ENCODE measurements at places on chromosomes 3 and 15.
A peak's percentile ranks its signal among the peaks of the same experiment; 100 is the strongest.

- DNase-seq: no peak
Measured at GRCh38 chr15:33871980-33872379, 96.3 kb upstream of the CHRM5 start.

- no peak for DNase-seq
Measured at GRCh38 chr3:69094467-69095205, 9.9 kb downstream of the ARL6IP5 start.

DNA sequence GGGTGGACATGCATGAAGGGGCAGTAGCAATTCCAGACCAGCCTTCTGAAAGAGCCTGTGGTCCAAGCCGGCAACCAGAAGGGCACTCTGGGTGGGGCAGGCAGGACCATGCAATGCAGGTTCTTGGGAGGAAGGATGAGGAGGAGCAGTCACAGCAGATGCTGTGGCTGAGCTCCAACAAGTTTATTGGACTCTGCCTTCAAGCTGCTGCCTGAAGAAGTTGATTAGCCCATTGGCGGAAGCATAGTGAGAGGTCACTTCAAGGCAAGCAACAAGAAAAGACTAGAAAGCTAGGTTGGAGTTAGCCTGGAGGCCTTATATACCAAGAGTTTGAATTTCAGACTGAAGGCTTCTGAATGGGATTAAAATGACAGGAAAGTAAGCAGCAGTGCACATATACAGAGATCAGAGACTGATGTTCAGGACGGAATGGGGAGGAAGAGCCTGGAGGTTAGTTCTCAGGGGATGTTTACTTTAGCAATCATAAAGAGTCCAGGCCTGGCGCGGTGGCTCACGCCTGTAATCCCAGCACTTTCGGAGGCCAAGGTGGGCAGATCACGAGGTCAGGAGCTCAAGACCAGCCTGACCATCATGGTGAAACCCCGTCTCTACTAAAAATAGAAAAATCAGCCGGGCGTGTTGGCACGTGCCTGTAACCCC lies 39.9 kb downstream of the SFMBT1 start:
- DNase-seq: no peak

DNA sequence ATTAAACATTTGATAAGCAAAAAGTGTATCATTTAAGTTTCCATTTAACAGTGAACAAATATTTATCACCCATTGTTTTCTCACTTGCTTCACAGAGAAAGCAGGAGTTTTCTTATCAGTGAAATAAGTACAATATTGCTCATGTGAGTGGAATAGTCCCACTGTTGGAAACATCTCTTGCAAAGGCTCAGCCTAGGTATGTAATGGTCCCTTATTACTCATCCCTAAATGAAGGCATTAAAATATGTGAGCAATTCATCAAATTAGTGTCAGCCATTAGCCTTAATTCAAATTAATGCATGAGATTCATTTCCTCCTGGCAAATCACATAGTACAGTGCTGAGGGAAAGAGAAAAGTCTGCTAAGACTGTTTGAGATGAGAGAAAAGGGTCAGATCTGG lies 9.6 kb upstream of the FMN1 start:
- no peak for DNase-seq

- no peak for DNase-seq
Measured at GRCh38 chr3:78165876-78166275, 1126.0 kb downstream of the ROBO2 start.

DNA sequence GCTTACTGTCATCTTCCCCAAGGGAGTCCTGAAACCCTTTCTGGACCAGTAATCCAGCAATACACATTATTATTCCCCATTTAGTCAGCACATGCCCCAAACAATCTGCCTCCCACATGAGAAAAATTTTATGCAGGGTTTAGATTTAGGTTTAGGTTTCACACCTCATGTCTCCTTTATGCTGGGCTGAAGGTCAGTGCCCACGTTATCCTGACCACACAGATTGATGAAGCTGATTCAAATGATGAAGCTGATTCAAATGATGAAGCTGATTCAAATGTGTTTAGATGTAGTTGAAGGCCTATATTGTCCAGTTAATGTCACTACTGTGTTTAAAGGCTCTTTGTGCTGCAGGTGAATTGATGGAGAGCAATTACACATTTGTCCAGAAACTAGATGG lies 18.1 kb upstream of the ZBED2 start:
- no peak for DNase-seq

DNA sequence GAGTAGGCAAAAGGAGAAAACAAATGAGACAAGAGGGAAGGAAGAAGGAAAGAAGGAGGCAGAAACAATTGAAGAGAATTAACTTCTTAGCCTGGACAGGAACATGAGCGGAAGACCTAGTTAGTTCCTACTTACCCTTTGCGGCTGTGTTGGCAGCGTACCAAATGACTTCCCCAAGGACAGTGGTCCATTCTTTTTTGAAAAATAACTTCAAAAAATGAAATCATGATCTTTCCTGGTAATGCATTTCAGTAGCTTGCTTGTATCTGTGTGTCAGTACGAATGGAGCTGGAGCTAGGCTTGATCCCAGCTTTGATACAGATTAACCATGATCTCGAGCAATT lies 41.5 kb upstream of the CFAP161 start:
- DNase-seq: no peak

GRCh38 chr15:23472033-23472432 lies 25.0 kb upstream of the GOLGA6L2 start:
- DNase-seq: no peak

DNA sequence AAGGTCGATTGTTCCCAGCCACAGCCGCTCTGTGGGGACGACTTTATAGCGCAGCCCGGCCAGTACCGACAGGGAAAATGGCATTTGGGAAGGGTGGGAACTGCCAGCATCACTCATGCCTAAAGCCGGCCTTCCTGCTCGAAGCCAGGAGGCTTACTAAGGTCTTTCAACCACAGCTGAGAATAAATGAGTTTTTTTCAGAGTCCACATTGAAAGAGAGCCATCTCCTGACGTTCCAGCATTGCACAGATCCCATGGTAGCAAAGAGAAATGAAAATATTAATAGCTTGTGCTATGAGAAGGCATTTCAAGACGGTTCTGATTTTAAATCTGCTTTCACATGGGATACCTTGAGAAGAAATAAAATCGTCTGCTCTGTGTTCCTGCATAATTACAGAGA lies 230.2 kb upstream of the IGF1R start:
- DNase-seq: no peak

GRCh38 chr3:15630646-15631350 lies 29.3 kb downstream of the BTD start:
- no peak for DNase-seq

GRCh38 chr3:50474717-50475116 lies 28.7 kb downstream of the CACNA2D2 start:
- no peak for DNase-seq

GRCh38 chr3:56459719-56460118 lies 8.5 kb downstream of the ERC2 start:
- DNase-seq: no peak

DNA sequence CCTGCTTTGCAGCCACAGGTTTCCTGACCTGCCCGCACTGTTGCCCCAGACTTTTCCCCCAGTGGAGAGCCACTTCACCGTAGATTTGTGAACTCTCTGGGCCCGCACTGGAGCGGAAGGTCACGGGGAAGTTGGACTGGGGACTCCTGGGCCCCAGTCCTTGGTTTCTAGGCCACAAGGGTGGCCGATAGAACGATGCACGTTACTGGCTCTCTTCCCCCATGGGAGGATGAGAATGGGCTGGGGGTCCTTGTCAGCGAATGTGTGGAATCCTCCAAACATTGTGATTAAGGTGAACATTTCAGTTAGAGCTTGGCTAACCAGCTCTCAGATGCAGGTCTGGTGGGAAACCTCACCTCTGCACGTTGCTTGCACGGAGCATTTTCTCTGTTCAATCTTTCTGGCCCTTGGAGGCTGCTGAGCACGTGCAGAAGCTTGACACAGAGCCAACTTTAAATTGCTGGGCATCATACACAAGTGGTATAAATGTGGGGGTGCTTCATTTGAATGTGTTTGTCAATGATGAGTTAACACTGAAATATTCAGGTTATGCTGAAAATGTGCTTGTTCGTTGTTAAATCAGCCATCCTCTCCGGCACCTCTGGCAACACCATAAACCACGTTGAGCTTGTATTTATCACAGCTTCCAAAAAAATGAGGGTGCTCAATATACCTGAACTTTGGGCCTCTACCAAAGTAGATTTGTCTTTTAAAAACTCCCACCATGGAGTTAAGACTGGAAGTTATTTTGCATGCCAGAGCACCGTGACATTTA lies 976 bp downstream of the DIS3L start:
- no peak for DNase-seq

- no peak for DNase-seq
Measured at GRCh38 chr3:32237670-32238452, 619 bp upstream of the CMTM8 start.

DNA sequence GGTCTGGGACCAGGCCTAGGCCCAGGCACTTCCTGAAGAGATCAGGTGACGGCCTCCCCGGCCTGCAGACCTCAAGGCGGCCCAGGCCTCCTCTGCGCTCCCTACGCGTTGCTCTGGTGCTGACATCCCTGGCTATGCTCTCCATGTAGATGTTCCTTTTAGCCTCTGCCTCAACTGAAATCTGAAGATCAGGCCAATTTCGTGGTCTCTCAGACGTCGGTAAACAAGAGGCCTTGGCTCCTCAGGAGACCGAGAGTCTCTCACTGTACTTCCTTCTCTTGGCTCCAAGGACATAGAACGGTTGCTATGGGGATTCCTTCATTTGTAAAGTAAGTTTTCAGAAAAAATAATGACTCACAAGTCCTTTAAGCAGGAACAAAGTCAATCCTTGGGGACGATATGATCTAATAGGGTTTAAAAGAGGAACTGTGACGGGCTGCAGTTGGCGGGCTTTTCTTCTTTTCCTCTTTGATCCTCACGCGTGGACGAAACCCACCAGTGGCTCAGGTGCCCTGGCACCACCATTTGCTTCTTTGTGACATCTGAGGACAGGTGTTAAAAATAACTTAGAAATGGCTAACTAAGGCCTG lies 55.6 kb upstream of the CGNL1 start:
- peak; percentile 61 for DNase-seq

All from smooth muscle cell of the brain vasculature (primary cell).